SHP77 treated with DMSO at 0.1 percent for 48 hours (cell line): ENCODE measurements at places on chromosomes 11 and 22.
A peak's percentile ranks its signal among the peaks of the same experiment; 100 is the strongest.

GRCh38 chr22:50115693-50116092 is 25.9 kb downstream of the MOV10L1 start:
- DNase-seq = peak; percentile 62

- DNase-seq = no peak
These were observed 12.7 kb upstream of the PANX2 start for GRCh38 chr22:50157709-50158375.

DNA sequence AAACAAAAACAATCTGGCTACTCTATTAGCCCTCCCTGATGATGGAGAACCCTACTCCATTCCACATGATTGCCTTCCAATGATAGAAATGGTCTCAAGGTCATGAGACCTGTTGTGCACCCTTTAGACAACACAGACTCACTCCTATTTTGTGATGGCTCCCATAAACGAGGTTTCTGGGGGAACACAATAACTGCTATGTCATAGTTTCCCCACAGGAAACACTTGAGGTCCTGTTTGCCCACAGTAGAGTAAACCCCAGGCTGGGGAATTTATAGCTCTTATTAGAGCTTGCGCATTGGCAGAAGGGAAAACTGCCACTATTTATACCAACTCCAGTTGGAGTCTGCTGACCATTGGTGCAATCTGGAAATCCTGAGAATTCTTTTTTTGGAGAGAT is 28.7 kb downstream of the MIF start:
- no peak for DNase-seq

DNA sequence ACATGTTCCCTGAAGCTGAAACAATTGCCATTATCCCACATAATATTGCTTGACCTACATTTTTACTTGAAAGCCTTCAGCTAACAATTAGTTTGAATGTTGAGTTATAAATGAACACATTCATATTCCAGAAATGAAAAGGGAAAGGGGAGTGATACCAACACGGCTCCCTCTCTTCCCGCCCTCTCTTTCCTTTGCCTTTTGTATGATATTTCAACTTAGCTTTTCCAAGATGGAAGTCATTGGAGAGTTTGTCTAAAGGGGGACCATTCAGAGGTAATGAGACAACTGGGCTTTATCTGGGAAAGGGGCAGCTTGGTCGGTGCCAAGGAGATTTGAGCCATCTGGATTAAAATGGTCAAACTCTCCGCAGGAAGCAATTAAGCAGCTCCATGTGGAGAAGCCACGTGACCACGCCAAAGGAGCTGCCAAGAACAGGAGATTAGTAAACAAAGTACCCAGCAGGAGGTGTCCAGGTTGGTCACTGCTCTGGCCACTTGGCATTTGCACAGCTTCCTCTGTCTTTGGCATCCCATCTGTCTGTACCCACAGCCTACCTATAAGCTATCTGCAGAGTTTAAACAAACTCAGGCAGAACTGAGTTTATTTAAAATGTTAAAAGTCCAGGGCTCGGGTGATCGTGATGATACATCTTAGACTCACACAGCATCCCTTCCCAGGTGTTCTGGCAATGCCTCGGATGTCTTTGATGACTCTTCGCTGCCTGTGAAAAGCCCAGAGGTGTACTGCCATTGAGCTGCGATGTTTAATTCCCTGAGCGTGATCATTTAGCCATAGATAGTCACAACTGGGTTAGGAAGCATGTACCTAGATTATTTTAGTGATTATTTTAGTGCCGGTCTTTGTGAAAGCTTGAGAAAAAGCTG is 735.9 kb downstream of the NTM start:
- DNase-seq = no peak

- no peak for DNase-seq
These were observed 59.4 kb downstream of the BRD1 start for GRCh38 chr22:49768077-49768910.

DNA sequence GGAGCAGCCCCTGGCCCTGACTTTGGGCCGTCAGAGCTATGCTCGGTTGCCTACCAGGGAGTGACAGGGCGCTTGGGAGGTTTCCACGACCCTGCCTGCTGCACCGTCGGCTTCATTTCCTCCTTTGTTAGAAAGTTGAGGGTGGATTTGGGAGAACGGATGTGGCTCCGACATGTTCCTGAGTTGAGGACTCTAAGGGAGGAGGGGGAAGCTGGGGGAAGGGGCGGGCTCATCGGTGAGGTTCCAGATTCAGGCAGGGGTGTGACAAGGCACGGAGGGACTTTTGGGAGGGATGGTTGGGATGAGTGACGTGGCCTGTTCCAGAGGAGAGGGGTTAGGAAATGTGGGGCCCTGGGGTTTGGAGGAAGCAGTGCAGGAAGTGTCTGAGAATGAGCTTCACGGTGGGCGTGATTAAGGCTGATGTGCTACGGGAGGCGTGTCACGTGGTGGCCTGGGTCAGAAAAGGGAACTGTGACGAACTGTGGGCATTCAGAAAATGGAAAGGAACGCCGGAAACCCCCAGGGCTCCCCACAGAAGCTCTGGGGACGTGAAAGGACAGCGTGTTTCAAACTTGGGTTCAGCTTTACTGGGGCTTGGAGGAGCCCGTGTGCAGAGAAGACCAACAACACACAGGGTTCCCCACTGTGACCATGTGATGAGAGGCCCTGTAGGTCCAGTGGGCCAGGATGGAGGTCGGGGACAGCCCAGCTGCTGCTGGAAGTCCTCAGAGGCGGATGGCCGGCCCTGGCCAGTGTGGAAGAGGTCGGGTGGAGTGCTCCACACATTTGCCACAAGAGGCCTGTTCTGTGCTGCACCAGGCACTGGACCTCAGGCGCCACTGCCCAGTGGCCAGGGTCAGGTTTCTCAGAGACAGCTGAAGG is 2.8 kb downstream of the PARVB start:
- peak; percentile 14 for DNase-seq

- no peak for DNase-seq
These were observed 2.4 kb downstream of the GAS2L1 start for GRCh38 chr22:29308791-29309262.

DNA sequence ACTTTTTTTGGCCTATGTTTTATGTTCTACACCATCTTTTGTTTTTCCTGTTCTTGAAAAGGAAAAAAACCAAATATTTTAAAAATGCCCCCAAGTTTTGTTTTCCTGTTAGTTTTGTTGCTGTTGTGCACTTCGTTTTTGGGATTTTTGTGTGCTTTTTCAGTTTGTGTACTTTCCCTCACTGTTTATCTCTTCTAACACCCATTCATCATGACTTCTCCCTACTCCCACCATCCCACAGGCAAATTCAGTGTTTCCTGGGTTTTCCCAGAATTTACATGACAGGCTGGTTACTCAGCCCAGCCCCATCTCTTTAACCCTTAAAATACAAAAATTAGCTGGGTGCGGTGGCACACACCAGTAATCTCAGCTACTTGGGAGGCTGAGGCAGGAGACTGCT is 15.6 kb downstream of the TMEM123 start:
- DNase-seq = no peak

- DNase-seq = no peak
These were observed 950 bp downstream of the FERMT3 start for GRCh38 chr11:64207256-64208085.

DNA sequence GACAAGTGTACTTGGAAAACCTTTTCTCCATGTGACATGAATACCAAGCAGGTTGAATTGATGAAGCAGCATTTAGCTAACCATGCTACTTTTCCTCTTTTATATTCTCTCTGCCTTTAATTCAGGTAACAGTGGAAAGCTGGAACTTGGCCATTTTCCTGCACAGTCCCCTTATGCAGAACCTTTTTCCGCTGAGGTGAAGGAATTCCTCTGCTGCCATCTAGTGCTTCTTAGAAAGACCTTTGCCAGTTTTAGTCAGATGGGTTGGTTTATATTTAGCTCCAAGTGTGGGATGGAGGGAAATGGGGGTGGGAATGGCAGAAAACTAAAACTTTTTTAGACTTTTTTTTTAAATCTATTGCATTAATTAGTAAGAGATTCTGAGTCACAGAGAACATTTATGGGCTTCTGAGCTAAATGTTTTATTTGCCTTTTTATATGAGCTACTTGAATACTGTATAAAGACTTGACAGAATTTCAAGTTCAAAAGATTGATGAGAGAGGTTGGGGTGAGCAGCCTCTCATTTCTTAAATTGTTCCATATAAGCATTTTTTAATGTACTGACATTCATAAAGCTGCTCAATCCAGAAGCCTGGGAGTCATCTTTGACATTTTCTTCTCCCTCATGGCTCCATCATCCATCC is 153.9 kb upstream of the ZC3H12C start:
- peak; percentile 6 for DNase-seq

- no peak for DNase-seq
These were observed 32.7 kb downstream of the POLR3H start for GRCh38 chr22:41511521-41511968.

DNA sequence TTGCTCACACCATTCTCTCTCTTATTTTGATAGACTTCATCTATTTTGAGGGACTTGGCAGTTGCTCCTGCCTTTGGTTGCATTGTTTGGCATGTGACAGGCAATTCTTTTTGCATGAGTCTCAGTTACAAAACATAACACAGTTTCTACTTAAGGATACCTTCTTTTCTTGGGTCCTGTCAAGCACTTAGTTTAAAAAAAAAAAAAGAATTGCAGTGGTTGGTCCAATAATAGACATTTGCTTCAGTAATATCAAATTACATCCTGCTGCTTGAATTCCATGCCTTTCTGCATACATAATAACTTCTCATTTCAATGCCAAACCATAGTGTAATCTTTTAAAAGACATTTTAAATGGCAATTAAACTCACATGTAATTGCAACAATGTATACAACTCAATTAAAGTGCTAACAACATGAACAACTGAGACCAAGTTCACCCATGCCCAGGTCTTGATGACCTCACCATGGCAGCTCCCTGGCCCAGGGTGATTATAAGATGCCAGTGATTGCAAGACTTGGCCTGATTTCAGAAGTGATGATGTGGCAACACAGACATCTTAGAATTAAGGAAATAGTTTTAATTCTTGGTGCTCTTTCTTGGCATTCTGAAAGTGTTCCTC is 32.2 kb upstream of the PLET1 start:
- DNase-seq = no peak
